ENCODE measurements at places on chromosomes 5 and 9. TPM values are rescaled to one million over a fixed set of nuclear protein-coding genes. Genes with fewer than 3 reads are reported as not detected.
A peak's percentile ranks its signal among the peaks of the same experiment; 100 is the strongest.

- DNase-seq: no peak
Observed at GRCh38 chr5:3709068-3709716, 113.6 kb downstream of the IRX1 start.

DNA sequence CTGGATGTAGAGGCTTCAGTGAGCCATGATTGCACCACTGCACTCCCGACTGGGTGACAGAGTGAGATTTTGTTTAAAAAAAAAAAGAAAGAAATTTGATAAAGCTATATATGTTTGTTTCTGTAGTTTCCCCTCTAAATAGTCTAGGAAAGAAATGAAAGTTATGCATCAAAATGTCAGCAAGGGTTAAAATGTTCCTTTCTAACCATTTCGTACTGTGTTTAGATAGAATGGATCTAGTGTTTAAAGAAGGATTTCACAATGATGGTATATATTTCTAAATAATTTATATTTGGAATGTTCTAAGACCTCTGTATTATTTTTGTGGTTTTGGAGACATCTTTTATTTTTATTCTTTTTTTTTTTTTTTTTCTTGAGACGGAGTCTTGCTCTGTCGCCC lies 22.7 kb downstream of the TEK start:
- no peak for DNase-seq

DNA sequence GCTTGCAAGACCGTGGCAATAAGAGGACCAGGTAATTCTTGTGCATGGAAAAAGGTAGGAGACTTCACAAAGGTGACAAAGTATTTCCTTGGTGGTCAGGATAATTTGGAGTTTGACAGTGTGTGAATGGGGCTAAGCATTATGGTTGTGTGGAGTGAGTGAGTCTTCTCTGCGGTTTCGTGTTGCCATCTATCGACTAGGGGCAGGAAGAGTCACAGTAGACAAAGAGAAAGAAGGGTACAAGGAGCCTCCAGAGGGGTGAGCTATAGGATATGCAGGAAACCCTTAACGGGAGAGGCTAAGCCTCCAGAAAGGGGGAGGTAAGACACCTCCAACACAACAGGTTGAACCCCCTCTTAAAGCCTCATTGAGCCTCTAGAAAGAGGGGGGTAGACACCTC lies 64.0 kb upstream of the RANBP6 start:
- no peak for DNase-seq

POU5F2 gene
- total RNA-seq: 0.28 TPM

RORB gene
- total RNA-seq: 3.2 TPM

RC3H2 gene
- total RNA-seq: 34.0 TPM

DNA sequence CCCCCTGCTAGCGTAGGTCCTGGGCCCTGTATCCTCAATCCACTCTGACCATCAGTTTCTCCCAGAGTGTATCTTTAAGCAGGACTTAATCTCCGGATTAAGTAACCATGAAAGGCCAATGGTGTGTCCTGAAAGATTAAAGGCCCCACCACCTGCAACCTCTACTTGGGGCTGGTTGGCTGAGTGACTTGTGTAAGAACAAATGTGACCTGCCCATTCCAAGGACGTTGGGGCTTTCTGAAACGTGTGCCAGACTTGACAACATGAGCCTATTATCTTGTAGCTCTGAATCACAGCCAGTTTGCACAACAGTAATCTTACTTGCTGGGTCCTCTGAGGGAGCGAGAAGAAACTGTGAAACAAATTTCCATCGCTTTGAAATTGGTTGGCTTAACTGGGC lies 3.1 kb upstream of the PRELID2 start:
- DNase-seq: peak; percentile 78

HSD17B4 gene
- total RNA-seq: 596 TPM

DNA sequence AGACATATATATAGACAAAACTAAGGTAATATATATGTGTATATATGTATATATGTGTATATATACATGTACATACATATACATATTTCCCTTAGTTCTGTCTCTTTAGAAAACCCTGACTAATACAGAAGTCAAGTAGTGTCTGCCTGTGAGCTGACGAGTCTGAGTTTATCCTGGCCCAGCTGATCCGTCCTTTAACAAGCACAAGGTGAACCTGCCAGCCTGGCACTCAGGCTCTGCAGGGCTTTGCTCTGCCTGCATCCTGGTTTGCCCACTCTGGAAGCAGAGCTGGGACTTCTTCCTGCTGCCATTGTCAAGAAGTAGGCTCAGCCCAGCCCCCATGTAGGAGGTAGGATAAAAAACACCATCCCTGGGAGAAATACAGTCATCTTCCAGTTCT lies 388.0 kb downstream of the ICE1 start:
- no peak for DNase-seq

PCDHB10 gene
- 1.5 TPM for total RNA-seq

- peak; percentile 41 for DNase-seq
Observed at GRCh38 chr5:16934123-16934522, 2.0 kb downstream of the MYO10 start.

DNA sequence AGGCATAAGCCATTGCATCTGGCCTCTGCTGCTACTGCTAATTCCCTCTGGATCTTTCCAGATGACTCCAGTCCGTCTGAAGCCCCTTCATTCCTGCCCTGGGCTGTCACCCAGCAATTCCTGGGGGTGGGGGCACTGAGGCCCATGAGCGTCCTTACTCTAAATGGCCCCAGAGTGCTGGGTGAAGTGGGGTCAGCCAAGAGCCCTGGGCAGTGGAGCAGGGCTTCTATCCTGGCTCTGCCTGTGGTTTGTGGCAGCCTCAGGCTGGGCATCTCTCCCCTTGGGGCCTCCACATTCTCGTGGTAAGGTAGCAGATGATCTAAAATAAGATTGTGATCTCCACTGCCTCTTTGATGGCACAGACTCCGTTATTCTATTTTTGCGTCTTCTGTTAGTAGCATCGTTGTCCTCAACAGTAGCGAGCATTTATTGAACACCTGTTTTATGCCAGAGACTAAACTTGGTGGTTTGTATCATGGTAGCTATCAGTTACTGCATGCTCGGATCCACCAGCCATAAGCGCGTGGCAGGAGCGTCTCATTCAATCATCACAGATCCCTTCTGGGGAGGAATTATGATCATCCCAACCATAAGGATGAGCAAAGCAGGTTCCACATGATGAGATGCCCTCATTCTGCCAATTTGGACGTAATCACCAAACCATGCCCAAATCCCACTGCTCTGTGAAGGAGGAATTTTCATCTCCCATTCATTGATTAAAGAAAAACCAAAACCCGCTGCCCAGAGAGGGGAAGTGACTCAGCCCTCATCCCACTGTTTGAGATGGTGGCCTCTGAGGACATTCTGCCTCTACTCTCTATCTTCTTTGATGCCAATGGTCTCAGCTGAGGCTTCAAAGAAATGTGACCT lies 21.9 kb upstream of the DUSP1 start:
- no peak for DNase-seq

DNA sequence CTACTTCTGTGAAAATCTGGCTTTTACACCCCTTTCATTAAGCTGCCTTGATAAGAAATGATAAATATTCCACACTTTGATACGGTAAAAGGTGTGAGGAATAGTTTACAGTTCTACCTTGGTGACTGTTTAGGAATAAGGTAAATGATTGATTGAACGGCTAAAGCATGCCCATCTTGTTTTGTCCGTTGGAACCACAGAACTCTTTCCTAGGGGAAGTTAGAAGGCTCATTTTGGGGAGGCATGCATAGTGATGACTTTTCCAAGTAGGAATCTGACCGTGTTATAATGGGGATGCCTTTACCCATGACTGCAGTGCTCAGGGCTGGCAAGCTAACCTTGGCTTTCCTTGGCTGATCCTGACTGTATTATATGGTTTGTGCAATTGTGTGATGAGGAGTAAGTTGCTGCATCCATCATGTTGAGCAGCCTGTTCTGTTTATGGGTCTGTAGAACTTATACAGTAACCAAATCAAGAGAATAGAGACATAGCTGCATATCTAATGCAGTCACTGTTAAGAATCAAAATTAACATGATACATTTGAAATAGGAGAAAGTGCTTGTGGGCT lies 24.5 kb downstream of the PCSK5 start:
- no peak for DNase-seq

DNA sequence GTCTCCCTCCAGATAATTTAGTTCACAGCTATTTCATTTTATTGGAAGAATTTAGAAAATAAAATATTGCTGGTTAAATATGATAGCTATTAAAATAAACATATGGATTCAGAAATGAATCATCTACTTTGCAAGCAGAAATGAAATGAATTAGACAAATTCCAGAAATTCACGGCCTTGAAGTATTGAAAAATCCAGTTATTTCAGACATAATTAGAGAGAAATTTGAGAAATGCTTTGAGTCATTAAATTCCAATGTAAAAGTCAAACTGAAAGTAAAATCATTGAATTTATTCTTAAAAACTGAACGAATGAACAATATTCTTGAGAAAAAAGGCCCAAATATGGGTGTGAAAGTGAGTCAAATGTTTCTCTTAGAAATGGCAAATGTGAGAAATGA lies 632.6 kb upstream of the EDIL3 start:
- DNase-seq: no peak

DMRT3 gene
- not detected for total RNA-seq

KCNIP1 gene
- total RNA-seq: 1.7 TPM

DNA sequence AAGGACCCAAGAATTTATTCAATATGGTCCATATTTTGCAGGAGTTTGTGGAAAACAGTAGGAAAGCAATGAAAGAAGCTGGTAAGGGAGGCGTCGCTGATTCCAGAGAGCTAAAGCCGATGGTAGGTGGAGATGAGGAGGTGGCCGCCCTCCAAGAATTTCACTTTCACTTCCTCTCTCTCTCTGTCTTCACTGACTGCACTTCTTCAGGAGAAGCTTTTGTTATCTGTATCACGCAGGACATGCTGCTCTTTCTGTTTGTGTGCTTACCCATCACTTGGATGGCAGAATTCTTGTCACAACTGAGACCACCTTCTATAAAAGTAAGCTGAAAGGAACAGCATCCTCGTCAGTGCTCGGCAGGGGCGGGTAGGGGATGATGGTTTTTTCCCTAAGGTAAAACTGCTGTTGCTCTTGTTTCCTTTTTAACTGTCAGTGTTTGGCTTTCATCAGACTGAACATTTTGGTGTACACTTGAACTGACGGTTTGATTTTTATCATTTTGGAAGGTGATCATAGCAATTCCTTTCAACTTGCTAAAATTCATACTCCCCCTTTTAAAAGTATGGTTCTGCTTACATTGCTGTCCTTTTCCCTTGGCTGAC lies 62.4 kb upstream of the FSD1L start:
- DNase-seq: peak; percentile 54

OTP gene
- not detected for total RNA-seq

- DNase-seq: no peak
Observed at GRCh38 chr5:107558823-107559375, 111.8 kb downstream of the EFNA5 start.

PCDHB2 gene
- 0.90 TPM for total RNA-seq

IL3 gene
- total RNA-seq: not detected

KIF2A gene
- 22.3 TPM for total RNA-seq

DNA sequence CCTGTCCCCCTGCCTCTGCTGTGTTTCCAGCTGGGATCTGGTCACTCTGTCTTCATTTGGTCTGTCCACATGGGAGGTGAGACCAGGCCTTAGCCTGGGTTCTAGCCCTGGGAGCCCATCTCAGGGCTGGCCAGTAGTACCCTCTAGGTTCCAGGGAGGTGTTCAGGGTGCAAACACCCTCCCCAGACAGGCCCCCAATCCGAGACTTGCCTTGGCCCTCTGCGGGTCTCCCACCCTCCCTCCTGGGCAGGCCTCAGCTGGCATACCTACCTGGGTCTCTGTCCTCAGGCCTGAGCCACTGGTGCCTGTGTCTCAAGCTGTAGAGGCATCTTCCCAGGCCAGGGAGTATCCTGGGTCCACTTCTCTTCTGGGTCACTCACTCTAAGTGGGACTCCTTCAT lies 925 bp upstream of the SAPCD2 start:
- DNase-seq: no peak

- no peak for DNase-seq
Observed at GRCh38 chr9:129930743-129931142, 95.5 kb downstream of the USP20 start.

PCDHB6 gene
- 0.65 TPM for total RNA-seq

DNA sequence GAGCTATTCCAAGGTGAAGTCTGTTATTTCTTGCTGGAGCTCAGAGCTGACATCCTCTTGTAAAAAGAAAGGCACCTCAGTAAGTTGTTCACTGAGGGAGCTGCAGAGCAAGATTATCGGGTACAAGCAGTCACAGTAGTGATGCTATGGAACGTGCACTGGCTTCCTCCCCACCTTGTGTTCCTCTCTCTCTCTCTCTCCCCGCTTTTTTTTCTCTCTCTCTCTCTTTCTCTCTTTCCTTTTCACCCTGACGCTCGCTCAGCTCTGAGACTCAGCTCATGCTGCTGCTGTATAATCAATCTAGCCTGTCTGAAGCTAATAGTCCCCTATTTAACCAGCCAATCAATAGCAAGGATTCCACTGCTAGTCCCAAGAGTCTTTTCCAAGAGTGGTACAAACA lies 587.6 kb upstream of the CDH18 start:
- no peak for DNase-seq

GRCh38 chr5:116912221-116912620 lies 337.6 kb upstream of the SEMA6A start:
- no peak for DNase-seq

DNA sequence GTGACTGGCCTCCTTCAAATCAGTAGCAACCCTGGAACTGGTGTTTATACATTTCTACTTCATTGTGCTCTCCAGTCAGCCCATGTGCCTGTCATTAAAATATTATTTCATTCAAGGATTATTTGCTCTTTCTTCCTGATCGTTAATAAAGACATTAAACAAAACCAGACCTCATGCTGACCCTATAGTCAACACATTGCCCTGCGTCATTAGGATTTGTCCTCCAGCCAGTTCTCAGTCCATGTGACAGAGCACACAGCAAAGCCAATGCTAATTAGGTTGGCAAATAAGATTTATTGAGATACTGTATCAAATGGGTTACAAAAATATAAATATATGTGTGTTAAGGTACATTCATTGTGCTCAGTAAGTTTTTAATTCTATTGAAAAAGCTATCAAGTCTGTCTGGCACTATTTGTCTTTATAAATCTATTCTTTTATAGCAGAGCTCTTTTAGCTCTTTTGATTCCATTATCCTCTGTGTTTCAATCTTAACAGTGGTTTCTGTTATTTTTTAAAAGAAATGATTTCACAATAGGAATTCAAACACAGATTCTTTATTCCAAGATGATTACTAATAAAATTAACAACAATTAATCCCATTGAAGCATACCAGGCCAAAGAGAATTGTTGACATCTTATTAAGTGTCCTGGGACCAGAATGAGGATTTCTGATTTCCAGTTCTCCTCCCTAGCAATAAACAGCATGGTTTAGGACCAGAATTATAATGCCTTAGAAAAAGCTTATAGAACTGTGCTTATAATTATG lies 209.4 kb upstream of the RGMB start:
- DNase-seq: no peak

DOCK8 gene
- 35.2 TPM for total RNA-seq

DNA sequence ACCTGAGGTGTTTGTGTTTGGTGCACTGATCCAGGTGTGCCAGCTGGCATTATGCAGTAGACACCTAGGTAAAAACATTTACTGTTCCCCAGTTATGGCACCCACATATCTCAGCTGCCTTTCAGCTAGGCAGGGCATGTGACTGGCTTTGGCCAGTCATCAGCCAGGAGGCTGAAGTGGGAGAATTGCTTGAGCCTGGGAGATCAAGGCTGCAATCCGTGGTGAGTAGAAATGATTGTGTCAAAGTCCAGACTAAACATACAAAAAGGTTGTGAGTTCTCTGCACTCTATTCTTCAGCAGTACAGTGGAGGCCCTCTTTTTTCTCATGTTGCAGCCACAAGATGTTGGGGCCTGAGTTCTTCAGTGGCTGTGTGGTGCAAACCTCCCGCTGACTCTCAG lies 3.2 kb upstream of the FBLL1 start:
- no peak for DNase-seq
